ENCODE measurements at places on chromosomes 7 and 10. TPM values are rescaled to one million over a fixed set of nuclear protein-coding genes. Genes with fewer than 3 reads are reported as not detected.
A peak's percentile ranks its signal among the peaks of the same experiment; 100 is the strongest.

The LRRTM3 gene
- total RNA-seq = not detected

DNA sequence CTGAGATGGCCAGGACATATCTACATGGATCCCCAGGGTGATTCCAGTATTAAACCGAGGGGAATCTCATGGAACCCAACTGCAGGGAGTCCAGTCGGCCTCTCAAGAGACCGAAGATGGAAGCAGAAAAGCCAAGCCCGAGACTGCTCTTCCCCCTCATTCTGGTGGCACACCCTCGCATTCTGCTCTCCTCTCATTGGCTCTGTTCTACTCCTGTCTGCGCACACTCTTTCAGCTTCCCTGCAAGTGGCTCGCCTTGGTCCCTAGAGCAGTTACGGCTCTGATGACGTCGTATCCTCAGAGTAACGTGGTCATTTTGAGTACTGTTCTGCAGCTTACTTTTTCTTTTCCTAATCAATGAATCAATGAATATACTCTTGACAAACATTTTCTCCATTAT is 72.6 kb upstream of the RHEB start:
- H3K4me1 ChIP-seq = no peaks in the 10 kb centered on the region
- no peak overlapping the region for H3K4me3 ChIP-seq
- H3K36me3 ChIP-seq = peaks cover 10% of the 10 kb centered on the region
- H3K27me3 ChIP-seq = no peaks in the 10 kb centered on the region
- H3K27ac ChIP-seq = no peak overlapping the region

The VIM gene
- total RNA-seq = 1,217 TPM

DNA sequence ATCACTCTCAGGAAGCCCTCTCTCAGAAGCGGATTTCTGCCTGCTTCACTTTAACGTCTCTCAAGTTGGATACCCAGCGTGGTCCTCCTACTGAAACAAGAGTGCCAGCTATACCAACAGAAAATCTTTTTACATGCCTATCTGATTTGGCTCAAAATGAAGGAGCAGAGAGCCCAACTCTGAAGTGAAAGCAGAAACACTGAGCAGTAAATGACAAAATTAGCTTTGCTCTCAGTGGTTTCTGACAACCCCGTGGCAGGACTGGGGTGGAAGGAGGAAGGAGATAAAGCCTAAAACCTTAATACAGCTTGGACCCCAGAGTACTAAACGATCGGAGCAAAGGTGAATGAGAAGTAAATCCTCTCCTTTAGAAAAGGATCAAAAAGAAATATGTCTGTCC is 25.1 kb upstream of the GPR37 start:
- no peak overlapping the region for H3K27ac ChIP-seq
- DNase-seq = no peak
- no peak overlapping the region for H3K4me3 ChIP-seq
- H3K4me1 ChIP-seq = no peaks in the 10 kb centered on the region
- H3K36me3 ChIP-seq = no peaks in the 10 kb centered on the region

DNA sequence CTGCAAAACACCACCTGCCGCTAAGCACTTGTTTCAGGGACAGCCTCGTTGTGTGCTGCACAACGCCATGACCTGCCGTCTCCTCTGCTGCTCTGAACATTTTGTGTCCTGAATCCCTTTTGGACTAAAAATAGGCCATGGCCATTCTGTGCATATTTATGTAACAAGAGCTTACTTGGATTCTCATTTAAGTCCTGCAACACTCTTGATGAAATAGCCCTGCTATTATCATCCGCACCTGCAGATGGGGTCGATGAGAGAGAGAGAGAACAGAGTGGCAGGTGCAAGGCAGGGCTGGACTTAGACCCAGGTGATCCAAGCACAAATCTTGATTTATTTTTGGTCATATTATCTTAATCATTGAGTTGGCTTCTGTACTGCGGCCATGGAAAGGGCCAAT is 121.2 kb upstream of the PRKCQ start:
- no peaks in the 10 kb centered on the region for H3K36me3 ChIP-seq
- H3K4me3 ChIP-seq = no peak overlapping the region
- no peaks in the 10 kb centered on the region for H3K4me1 ChIP-seq
- DNase-seq = no peak

- H3K36me3 ChIP-seq = no peaks in the 10 kb centered on the region
- no peak overlapping the region for H3K4me3 ChIP-seq
- H3K4me1 ChIP-seq = no peaks in the 10 kb centered on the region
- H3K27ac ChIP-seq = no peak overlapping the region
- no peaks in the 10 kb centered on the region for H3K27me3 ChIP-seq
- no peak for DNase-seq
Observed at GRCh38 chr10:84668186-84668763, 339.9 kb downstream of the CCSER2 start.

The IFIT2 gene
- 1.3 TPM for total RNA-seq

DNA sequence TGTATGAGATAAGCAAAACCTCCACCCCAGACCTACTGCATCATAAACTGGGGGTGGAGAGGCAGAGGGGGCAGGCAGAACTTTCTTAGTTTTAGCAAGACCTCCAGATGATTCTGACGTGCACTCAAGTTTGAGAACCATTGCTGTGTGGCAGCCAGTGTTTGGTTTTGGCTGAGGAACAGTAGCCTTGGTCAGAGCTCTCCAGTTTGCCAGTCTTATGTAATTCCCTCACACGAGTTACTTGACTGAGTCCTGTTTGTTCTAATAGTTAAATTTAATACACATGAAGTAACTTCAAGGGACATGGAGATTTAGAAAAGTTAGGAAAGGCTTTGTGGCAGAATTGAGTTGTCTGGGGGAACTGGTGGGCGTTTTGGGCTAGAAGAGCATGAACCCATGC is 38.5 kb downstream of the GARS1 start:
- H3K27ac ChIP-seq = no peak overlapping the region
- H3K4me1 ChIP-seq = no peaks in the 10 kb centered on the region
- no peak overlapping the region for H3K4me3 ChIP-seq
- H3K27me3 ChIP-seq = no peaks in the 10 kb centered on the region

- no peaks in the 10 kb centered on the region for H3K4me1 ChIP-seq
- H3K36me3 ChIP-seq = no peaks in the 10 kb centered on the region
- H3K4me3 ChIP-seq = no peak overlapping the region
Observed at GRCh38 chr10:88458209-88458608, 124.9 kb downstream of the RNLS start.

- H3K4me3 ChIP-seq = no peak overlapping the region
- no peak overlapping the region for H3K27ac ChIP-seq
- H3K36me3 ChIP-seq = no peaks in the 10 kb centered on the region
- no peaks in the 10 kb centered on the region for H3K27me3 ChIP-seq
Observed at GRCh38 chr10:1301143-1301542, 245.0 kb downstream of the WDR37 start.

DNA sequence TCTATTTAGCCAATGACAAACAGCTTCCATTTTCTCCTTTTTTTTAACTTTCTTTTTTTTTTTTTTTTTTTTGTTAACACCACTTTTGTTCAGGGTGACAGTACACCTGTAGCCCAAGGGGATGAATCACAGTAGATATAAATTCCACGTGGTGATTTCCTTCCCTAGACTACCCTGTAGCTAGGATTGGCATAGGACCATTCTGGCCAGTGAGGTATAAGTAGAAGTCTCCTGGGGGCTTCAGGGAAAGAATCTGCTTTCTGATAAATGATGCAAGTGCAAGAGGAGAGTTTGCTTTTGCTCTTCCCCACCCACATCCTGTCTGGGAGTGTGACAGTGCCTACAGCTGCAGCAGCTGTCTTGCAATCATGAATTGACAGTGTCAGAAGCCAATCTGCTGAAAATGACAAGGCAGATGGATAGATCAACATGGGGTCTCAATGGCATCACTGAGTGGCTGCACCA is 63.2 kb upstream of the TOMM7 start:
- H3K27ac ChIP-seq = no peak overlapping the region
- peak; percentile 57 for DNase-seq
- H3K4me1 ChIP-seq = peaks cover 16% of the 10 kb centered on the region
- H3K4me3 ChIP-seq = no peak overlapping the region
- no peaks in the 10 kb centered on the region for H3K27me3 ChIP-seq

The KCP gene
- 1.1 TPM for total RNA-seq

DNA sequence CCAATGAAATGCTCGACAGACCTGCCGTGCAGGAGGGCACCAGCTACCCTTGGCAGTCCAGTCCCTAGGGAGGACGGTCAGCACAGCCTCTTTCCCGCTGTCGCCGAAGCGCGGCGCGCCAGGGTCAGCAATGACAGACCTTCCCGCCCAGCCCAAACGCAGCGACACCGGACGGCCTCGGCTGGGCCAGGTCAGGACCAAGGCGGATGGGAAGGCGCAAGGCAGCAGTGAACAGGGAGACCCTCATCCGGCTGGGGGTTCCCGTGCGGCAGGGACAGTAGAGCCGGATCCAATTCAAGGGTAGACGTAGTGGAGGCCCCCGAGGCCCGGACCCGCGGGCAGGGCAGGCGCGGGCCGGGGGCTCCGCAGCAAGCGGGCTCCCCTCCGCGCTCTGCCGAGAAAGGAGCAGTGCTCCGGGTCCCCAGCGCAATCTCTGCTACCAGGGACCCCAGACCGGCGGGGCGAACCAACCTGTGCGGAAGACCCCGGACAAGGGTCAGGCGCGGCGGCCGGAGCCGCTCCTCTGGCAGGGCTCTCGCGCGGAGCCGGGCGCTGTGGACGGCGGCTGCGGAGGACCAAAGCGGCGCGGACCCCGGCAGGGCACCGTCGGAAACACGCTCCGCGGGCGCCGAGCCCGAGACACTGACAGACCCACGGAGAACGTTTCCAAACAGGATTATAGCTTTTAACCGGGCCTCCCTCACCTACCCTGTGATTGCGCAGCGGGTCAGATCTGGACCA is at the start of gene SEC31B:
Gene SEC31B (minus strand): TSS at position 551 of the 741 bp plus-strand sequence. CDS start 2,909 bp downstream, outside the sequence.
- peaks cover 17% of the 10 kb centered on the region for H3K36me3 ChIP-seq
- DNase-seq = no peak
- H3K4me1 ChIP-seq = peaks cover 10% of the 10 kb centered on the region
- no peak within 1 kb of the TSS for H3K27ac ChIP-seq
- no peak within 1 kb of the TSS for H3K4me3 ChIP-seq

The HPSE2 gene
- 0.07 TPM for total RNA-seq

GRCh38 chr7:150564566-150564965 is 2.6 kb upstream of the GIMAP4 start:
- no peak for DNase-seq
- no peak overlapping the region for H3K27ac ChIP-seq
- peaks cover 5% of the 10 kb centered on the region for H3K36me3 ChIP-seq
- H3K4me1 ChIP-seq = peaks cover 71% of the 10 kb centered on the region
- H3K4me3 ChIP-seq = peak overlapping the region; percentile 38

DNA sequence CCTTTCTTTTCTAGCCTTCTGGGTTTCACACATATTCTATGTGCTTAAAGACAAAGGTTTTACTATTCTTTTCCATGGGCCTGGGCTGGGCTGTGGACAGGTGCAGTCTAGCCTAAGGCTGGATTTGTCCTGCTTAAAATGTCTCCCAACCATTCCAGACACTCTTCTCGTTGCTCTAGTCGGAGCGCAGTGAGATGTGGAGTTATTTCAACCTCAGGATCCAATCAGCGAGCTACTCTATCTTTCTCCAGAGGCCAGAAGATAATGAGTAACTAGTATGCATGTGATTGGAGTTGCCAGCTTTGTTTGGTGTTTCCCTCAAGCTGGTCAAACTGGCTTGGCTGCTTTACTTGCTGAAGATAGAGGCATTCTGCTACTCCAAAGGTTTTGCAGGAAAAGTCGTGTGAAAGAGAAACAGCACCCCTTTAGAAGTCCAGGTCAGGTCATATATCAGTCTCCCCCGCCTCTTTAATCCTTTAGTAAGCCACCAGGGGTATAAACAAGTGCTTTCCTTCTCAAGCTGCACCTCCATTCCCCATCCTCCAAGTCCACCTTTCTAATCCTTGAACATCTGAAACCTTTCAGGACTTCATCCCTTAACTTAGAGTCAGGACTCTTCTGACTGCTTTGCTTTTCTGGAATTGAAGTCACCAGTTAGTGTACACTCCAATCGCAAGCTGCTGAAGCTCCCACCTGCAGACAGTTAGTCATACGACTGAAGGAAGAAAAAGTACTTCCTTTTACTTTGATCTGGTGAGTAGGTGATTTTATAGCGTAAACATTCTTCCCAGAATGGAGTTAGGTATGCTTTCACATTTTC is 78.8 kb downstream of the DNMBP start:
- no peaks in the 10 kb centered on the region for H3K4me1 ChIP-seq
- no peak overlapping the region for H3K27ac ChIP-seq
- no peak for DNase-seq

The WDR86 gene
- total RNA-seq = 0.55 TPM

GRCh38 chr10:5198386-5198785 is 1.7 kb downstream of the AKR1C4 start:
- no peak overlapping the region for H3K4me3 ChIP-seq
- no peaks in the 10 kb centered on the region for H3K27me3 ChIP-seq
- no peak overlapping the region for H3K27ac ChIP-seq
- no peak for DNase-seq
- no peaks in the 10 kb centered on the region for H3K36me3 ChIP-seq

GRCh38 chr10:97150616-97151015 is 35.1 kb downstream of the SLIT1 start:
- H3K36me3 ChIP-seq = no peaks in the 10 kb centered on the region
- no peak overlapping the region for H3K27ac ChIP-seq
- no peak overlapping the region for H3K4me3 ChIP-seq
- H3K4me1 ChIP-seq = no peaks in the 10 kb centered on the region
- DNase-seq = no peak

All from CD8-positive, alpha-beta memory T cell (primary cell).